ENCODE measurements at places on chromosomes 7 and 10.

- no peak for DNase-seq
Measured at GRCh38 chr10:68092512-68092911, 16.8 kb upstream of the MYPN start.

DNA sequence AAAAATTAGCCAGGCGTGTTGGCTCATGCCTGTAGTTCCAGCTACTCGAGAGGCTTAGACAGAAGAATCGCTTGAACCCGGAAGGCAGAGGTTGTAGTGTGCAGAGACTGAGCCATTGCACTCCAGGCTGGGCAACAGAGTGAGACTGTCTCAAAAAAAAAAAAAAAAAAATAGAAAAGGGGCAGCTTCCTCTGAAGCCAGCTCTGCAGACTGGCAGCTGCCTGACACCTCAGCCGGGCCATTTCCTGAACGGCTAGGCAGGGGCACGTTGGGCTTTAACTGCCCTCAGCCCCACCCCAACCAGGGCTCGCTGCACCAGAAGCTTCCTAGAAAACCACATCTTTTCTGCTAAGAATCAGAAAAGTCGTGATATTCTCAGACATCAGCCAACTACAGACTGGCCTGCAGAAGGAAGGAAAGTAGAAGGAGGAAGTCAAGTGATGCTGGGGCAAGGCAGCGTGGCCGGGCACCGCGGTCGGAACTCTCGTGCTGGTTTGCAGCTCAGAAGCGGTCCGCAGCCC is 38.0 kb downstream of the PRKAG2 start:
- no peak for DNase-seq

GRCh38 chr7:157177333-157177982 is 38.7 kb downstream of the UBE3C start:
- DNase-seq = no peak

- DNase-seq = no peak
Measured at GRCh38 chr7:20153567-20153966, 63.6 kb downstream of the MACC1 start.

- peak; percentile 32 for DNase-seq
Measured at GRCh38 chr10:55629793-55630490, 731.1 kb downstream of the ZWINT start.

DNA sequence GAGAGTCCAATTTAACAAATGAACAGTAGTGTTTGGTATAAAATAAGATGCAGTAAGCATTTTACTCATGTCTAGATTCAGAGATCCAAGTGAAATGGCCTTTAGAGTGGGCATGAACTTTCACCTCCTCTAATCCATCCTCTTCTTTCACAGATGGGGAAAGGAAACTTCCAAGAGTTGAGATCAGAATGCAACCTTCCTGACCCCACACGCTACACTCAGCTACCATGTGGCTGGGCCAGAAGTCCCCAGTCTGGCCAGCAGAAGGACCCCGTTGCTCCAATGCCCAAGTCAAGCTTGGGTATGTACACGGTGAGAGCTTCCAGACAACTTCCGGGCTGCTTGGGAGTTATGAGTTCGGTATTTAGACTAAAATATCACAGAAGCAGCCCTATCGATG is 228.0 kb downstream of the ELMO1 start:
- no peak for DNase-seq

DNA sequence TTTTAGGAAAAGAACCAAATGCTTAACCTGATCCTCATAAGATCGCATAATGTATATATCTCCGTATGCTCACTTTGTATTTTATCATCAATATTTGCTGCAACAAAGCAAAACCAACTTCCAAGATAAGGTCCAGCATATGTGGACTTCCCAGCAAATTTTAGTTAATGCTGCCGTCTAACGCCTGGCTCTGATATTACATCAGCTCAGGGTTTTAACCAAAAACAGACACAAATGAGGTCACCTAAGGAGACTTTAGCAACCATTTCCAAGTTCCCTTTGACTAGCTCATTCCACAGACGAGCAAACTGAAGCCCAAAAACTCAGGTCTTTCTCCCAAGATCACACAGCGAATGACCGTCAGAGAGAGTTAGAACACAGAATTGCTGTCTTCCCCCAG is 59.4 kb upstream of the UCN3 start:
- DNase-seq = no peak

DNA sequence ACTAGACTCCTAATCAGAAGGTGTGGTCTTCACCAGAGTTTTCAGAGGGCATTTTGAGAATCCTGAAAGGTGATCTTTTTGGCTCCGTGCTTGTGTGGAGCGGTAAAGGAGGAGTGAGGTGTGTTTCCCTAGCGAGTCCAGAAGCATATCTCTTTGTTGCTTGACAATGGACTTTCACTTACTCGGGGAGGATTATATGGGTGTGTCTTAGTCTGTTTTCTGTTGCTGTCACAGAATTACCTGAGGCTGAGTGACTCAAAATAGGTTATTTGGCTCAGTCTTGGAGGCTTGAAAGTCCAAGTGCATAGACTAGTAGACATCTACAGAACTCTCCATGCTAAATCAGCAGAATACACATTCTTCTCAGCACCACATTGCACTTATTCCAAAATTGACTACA is 57.9 kb downstream of the AKR1C4 start:
- no peak for DNase-seq

GRCh38 chr7:116836911-116837310 is 25.5 kb upstream of the CAPZA2 start:
- DNase-seq = no peak

DNA sequence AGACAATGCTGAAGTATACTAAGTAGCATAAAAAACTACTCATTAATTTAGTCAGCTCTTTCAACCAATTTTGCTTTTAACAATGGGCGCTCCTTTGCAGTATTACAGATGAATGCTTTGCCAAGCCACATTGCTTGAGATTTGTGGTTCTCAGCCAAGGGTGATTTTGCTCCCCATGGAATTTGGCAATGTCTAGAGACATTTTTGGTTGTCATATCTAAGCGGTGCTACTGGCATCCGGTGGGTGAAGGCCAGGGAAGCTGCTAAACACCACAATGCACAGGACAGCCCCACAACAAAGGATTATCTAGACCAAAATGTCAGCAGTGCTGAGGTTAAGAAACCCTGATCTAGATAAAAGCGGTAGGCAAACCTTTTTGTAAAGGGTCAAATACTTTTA is 112.0 kb downstream of the UBE2H start:
- DNase-seq = no peak

DNA sequence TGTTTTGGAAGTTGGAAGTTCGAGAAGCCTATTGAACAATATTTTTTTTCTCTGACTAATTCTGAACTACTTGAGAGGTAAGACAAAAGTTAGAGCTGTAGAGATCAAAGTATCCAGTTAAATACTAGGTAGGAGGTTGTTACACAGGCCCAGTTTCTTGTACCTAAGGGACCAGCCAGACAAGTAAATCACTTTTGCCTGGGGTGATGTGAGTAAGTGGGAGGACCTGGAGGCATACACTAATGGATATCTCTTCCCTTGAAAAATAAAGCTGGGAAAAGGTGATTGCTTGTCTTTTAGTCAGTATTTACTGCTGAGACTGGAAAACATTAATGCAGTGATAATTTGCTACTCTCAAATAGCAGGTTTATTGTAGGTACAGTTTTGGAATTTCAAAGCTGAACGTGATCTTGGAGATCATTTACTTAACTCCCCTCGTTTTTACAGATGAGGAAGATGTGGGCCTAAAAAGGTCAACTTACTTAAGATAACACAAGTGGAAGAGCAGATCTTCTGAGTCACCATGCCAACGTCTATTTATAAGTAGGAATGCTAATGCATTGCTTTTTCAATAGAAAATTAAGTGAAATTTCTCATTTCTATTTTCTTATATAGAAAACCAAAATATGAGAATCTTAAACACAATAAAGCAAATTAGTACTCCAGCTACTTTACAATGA is 181.3 kb downstream of the PPP1R9A start:
- no peak for DNase-seq

- DNase-seq = no peak
Measured at GRCh38 chr7:103702982-103703381, 257.0 kb upstream of the SLC26A5 start.

DNA sequence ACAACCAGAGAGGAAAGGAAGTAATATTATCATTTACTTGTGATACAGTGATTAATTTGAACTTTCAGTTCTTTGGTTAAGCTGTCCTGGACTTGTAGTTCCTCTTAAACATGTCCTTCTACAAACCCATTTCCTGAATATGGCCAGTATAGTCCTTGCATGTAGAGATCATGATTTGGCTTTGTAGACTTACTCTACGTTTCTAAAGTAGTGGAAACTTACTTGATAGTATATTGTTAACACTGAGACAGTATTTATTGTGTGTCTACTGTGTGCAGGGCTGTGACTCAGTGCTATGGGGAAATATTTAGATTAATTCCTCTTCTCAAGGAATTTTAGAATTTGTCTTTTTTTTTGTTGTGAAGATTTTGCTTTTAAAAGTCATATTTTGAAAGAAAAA is 109.5 kb downstream of the NRF1 start:
- no peak for DNase-seq

- no peak for DNase-seq
Measured at GRCh38 chr7:523347-524336, 4.0 kb upstream of the PDGFA start.

- no peak for DNase-seq
Measured at GRCh38 chr10:75632805-75633462, 201.5 kb downstream of the LRMDA start.

DNA sequence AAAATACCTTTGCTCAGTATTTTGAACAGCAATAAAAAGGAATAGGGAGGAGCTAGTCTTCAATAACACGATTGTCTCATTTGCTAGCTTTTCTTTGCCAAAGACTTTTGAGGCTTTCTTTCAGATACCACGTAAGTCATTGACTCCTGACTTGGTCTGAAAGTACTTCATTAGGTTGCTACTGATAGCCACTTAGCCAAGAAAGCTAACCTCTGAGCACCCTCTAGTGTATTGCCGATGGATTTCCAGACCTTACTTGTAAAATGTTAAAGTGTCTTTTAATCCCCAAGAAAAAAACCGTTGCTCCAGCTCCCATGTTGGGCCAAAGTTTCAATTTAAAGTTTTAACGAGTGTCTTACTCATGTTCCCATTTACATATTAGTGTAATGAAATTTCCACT is 63.4 kb upstream of the STRIP2 start:
- no peak for DNase-seq

DNA sequence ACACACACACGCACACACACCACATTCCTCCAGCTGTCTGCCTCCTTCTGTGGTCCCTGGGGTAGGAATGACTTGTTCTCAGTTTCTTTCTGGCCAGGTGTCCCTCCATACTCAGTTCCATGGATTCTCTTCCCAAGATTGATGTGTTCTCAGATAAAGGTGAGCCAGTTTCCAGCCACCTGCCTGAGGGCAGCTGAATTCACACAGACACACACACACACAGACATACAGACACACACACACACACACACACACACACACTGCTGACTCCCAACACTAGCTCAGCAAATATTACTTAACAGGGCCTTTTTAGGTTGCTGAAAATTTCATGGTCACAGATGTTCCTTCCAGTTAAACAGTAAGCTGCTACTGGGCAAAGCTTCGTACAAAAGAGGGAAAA is 45.4 kb upstream of the GDF10 start:
- no peak for DNase-seq

DNA sequence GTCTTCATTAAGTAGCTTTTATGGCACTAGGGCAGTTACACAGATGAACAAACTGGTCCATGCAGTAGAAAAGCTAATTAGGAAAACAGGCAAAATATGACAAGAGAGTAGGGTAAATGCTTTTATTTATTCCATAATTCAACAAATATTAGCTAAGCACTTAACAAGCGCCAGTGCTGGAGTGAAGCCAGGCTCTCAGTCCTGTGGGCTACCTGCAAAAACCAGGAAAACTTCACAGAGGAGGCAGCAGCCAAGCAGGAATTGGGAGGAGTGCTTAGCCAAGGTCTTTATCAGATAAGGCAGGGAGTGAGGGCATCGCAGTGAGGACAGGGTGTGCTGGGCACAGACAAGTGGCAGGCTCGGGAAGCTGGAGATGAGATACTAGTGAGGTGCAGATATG is 4.9 kb upstream of the KAT6B start:
- no peak for DNase-seq

GRCh38 chr10:61801484-61801883 is 100.0 kb upstream of the ARID5B start:
- no peak for DNase-seq

- DNase-seq = no peak
Measured at GRCh38 chr7:137563981-137564380, 220.4 kb upstream of the PTN start.

DNA sequence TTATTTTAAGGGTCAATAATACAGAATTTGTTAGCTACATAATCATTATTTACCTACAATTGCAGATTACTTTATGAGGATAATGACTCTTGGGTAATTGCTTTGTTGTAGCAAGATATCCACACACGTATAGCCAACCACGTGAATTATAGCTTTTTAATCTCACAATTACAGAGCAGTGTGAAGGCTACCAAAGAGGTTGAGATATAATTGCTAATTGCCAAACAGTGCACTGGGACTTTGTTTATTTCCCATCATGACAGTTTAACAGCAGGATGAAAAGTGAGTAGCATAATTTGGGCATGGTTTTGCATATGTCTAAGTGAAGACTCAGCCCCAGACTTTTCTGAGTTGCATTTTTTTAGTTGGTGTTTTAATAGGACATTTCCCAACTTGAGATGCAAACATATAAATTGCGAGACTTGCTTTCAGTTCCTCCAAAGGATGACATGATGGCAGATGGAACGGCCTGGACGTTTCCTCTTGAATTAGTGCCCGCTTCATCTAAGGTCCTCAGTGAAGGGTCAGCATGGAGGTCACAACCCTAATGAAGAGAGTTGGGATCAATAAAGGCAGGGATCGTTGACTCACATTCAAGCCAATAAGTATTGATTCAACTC is 180.7 kb upstream of the GPR26 start:
- DNase-seq = no peak

- DNase-seq = no peak
Measured at GRCh38 chr10:14926722-14927416, 27.0 kb downstream of the DCLRE1C start.

GRCh38 chr7:51706851-51707250 is 390.2 kb upstream of the COBL start:
- no peak for DNase-seq

GRCh38 chr10:80081801-80082750 is 3.6 kb downstream of the TMEM254 start:
- peak; percentile 45 for DNase-seq

DNA sequence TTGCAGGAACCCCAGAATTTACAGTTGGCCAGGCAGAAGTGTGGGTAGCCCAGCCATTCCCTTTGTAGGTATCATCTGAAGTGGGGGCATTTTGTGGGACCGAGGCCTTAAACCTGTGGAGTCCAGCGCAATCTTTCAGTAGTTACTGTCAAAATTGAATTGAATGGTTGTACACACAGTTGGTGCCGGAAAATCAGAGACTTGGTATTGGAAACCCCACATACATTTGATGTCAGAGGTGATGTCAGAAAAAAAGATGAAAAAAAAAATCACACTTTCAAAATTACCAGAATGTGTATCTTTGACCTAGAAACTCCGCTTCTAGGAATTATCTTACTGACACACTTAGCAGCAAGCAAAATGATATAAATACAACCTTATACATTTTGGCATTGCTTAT is 153.8 kb upstream of the PLXNA4 start:
- DNase-seq = no peak
